ENCODE measurements at places on chromosomes 16 and 17. TPM values are rescaled to one million over a fixed set of nuclear protein-coding genes. Genes with fewer than 3 reads are reported as not detected.

SLC47A1 gene
- total RNA-seq, result 20.3 TPM

AATK gene
- 6.8 TPM for total RNA-seq

ACSM3 gene
- total RNA-seq, result 2.3 TPM

ATXN1L gene
- 18.7 TPM for total RNA-seq

TMEM114 gene
- not detected for total RNA-seq

KRTAP4-4 gene
- total RNA-seq, result not detected

C17orf113 gene
- 1.1 TPM for total RNA-seq

DNAI2 gene
- total RNA-seq, result not detected

GRIN2A gene
- 4.0 TPM for total RNA-seq

GAST gene
- not detected for total RNA-seq

KRT39 gene
- not detected for total RNA-seq

CDH1 gene
- 0.28 TPM for total RNA-seq

CHAD gene
- total RNA-seq, result not detected

SRCIN1 gene
- 2.0 TPM for total RNA-seq

EVPLL gene
- not detected for total RNA-seq

BRIP1 gene
- total RNA-seq, result 0.11 TPM

DNA sequence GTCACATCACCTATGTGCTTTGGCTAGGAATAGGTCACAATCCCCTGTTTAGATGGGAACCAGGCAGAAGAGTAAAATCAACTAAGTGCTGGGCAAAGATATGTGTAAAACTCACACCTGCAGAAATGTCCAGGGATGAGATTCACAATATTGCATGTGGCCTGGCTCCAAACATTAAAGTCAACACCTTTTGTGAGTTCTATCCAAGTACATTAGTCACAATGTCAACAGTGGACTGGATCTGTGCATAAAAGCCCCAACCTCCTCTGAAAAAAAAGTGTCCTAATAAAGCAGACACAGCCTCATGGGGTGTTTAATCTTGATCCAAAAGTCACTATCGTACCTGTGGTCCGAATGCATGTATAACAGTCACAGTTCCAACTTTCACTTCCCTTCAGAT is 1990.3 kb downstream of the TP53TG3F start:
- no peak for DNase-seq

- DNase-seq, result no peak
Measured at GRCh38 chr16:13377143-13377542, 475.7 kb downstream of the SHISA9 start.

DNA sequence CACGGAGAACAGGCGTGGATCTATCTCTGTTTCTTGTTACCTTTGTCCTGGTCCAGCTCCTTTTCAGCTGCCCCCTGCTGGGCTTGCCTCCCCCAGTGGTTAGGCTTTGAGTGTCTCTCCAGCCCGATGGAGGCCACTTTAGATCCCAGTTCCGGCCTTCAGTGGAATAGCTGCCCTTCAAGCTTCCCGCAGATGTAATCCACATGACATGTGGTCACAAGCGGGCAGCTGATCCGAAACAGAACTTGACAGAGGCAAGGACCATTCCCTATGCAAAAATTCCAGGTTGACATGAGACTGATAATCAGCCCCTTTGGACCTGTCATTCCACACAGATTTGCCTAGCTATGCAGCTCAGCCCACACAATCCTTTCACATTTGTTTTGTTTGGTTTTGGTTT is 40.6 kb upstream of the AQP8 start:
- DNase-seq, result no peak

DNA sequence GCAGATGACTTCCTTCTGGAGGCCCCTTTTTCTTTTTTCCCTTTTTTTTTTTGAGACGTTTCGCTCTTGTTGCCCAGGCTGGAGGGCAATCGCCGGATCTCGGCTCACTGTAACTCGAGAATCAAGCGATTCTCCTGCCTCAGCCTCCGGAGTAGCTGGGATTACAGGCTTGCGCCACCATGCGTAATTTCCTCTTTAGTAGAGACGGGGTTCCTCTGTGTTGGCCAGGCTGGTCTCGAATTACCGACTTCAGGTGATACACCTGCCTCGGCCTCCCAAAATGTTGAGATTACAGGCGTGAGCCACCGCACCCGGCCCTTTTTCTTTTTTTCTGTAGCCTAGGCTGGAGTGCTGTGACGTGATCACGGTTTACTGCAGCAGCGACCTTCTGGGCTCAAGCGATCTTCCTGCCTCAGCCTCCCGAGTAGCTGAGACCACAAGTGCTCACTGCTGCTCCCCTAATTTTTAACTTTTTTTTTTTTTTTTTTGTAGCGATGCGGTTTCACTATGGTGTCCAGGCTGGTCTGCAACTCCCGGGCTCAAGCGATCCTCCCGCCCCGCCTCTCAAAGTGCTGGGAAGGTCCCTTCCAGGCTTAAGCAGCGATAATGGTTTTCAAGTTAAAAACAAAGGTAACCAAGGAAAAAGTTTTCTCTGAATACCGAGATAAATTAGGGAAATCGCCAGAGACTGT is 956 bp upstream of the IST1 start:
- DNase-seq, result no peak

DNA sequence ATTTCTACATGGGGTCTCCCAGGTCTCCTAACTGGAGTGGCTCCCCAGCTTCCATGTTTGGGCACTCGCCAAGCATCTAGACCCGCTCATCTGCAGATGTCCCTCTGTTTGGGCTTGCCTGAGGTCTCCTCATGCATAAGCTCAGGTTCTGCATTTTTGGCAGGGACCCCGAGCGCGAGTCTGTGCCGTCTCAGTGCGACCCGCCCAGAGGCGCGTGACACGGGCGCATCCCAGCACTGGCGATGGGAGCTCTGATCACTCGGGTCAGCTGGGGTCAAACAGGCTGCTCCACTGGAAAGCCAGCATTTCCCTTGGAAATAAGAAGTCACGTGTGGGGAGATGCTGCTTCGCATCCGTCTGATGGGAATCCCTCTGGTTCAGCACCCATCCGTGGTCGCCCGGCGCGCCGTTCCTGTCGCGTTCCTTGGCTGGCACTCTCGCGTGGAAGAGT is 56.9 kb upstream of the FASN start:
- no peak for DNase-seq

- DNase-seq, result no peak
Measured at GRCh38 chr17:71398800-71399219, 722.0 kb upstream of the SOX9 start.

GRCh38 chr17:17420561-17421269 is 56.1 kb upstream of the MED9 start:
- peak; percentile 90 for DNase-seq

DNA sequence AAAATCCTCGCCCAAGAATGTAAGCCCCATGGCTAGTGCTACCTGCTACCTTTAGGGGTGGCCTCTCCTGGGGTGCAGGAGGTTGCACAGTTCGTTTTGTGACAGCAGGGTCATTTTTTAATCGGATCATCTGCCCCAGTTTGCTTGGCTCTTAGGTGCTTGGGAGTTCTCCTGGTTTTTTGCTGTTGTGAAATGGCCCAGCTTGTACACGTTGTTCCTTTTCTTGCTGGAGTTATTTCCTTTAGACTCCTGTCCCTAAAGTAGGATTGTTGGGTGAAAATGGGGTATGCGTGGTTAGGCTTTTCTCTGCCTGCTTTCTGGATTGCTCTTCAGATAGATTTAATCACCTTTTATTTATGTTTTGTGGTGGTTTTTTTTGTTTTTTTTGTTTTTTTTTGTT is 25.8 kb downstream of the ABCC1 start:
- no peak for DNase-seq

DNA sequence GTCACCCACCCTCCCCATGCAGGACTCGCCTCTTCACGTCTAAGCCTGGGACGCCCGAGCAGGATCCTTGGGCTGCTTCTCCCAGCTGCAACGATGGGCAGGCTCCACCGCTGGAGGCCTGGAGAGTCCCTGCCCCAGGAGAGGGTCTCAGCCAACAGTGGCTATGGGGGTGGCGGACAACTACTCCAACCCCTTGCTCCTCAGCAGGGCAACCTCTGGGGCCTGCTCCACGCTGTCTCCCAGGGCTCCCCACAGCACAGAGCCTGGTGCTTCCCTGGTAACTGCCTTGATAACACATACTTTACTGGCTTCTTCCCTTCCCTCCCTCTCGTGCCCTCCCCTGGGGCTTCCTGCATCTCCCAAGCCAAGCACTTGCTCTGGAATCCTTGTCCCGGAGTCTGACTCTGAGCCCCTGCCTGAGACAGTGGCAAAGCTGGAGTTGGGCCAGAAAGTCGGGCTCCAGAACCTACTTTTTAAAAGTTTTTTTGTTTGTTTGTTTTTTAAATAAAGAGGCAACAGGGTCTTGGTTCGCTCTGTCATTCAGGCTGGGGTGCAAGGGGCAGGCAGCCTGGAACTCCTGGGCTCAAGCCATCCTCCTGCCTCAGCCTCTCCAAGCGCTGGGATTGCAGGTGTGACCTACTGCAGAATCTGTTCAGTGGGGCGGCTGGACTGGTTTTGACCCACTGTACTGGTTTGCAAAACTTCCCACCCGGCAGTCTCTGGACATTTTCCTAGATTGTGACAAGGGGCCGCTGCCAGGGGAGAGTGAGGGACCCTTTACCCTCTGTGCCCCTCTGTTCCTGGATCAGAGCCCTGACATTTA is 99.4 kb downstream of the TNFRSF13B start:
- DNase-seq, result no peak

GRCh38 chr17:1251866-1252608 is 18.2 kb upstream of the BHLHA9 start:
- peak; percentile 43 for DNase-seq

GRCh38 chr16:12643034-12643455 is 160.6 kb downstream of the CPPED1 start:
- no peak for DNase-seq

- no peak for DNase-seq
Measured at GRCh38 chr16:1125471-1125870, 27.4 kb upstream of the CACNA1H start.

DNA sequence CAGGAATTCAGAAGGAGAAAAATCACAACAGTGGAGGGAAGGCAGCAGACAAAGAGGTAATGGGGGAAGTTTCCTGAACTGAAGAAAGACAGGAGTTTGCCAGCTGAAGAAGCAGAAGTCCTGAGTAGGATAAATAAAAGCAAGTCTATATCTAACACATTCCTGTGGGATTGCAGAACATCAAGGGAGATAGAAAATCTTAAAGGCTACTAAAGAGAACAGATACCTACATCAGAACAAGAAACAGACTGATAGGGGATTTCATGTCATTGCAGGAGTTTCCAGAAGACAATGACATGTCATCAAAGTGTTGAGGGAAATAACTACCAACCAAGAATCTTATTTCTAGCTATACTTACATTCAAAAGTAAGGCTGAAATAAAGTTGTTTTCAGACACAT is 21.3 kb upstream of the CRYBA1 start:
- no peak for DNase-seq

DNA sequence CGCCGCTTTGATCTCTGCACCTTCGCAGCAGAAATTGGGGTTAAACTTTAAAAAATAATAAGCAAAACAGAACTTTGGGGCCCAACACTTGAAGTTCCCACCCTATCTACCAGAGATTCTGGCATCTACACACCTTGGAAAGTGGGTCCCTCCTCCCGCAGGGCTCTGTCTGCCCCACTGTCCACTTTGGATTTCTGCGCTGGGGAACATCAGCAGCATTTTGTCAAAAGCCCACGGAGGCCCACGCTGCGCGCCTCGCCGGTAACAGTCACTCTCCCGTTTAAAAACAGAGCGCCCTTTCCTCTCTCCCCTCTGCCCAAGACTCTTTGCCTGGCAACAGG is 725 bp upstream of the WNT9B start:
- no peak for DNase-seq

- DNase-seq, result peak; percentile 89
Measured at GRCh38 chr16:85114909-85115567, 2.8 kb upstream of the CIBAR2 start.

GRCh38 chr16:87496447-87496801 is 3.6 kb upstream of the ZCCHC14 start:
- DNase-seq, result no peak

- DNase-seq, result no peak
Measured at GRCh38 chr17:2347805-2348685, 10.7 kb downstream of the SGSM2 start.

DNA sequence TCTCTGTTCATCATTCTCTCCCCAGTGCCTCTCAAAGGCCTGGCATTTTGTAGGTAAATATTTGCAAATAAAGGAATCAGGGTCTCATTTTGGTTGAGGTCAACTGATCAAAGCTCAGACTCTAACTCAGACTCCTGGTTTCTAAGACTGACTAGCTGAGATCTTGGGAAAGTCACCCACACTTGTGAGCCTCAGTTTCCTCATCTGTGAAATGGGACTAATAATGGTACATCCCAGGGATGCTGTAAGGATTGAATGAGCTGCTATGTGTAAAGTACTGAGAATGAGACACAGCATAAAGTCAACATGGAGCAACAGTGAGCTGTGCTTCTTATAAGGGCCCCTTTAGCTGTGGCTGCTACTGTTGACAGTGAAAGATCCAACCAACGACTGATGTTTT is 70.6 kb upstream of the XYLT1 start:
- DNase-seq, result no peak

GRCh38 chr17:10429421-10430045 is 7.8 kb upstream of the MYH8 start:
- DNase-seq, result no peak

GRCh38 chr17:72613806-72614292 is 478.6 kb downstream of the SLC39A11 start:
- no peak for DNase-seq

- DNase-seq, result no peak
Measured at GRCh38 chr16:9081158-9081557, 10.3 kb upstream of the HAPSTR1 start.

DNA sequence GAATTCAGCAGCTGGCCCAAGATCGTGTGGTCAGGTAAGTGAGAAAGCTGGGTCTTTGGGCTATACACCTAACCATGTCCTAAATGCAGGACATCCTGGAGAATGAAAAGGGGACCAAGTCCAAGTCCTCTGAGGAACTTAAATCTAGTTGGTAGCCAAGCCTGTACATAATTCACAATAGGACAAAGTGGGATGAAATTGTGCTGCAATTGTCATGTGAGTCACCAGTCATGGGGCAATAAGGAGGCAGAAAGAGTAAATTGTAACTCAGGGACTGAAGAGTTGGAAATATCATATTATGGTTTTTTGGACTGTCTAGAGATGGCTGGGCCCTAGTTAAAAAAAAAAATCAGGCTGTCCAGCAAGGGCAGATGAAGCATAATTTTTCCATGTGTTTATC is 202.6 kb downstream of the CYLD start:
- DNase-seq, result no peak

- no peak for DNase-seq
Measured at GRCh38 chr17:1222321-1222720, 42.5 kb upstream of the ABR start.

DNA sequence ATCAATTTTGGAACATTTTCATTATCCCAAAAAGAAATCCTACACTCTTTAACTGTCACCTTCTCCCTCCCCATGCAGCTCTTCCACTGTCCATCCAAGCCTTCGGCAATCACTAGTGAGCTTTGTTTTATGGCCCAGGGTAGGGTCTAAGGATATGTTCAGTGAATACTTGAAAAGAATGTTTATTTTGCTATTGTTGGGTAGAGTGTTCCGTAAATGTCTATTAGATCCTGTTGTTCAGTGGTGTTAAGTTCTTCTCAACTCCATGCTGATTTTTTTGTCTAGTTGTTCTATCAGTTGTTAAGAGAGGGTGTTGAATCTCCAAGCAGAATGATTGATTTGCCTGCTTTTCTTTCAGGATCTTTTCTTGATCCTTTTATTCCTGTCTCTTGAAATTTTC is 29.9 kb downstream of the SPECC1 start:
- DNase-seq, result no peak

- DNase-seq, result no peak
Measured at GRCh38 chr16:89366561-89367537, 123.5 kb downstream of the ANKRD11 start.

All from heart right ventricle (tissue), 16 donors.